Right lung (tissue), 10 donors: ENCODE measurements at places on chromosomes 6 and 20. TPM values are rescaled to one million over a fixed set of nuclear protein-coding genes. Genes with fewer than 3 reads are reported as not detected.

GRCh38 chr6:70164556-70164955 lies 138.3 kb downstream of the COL9A1 start:
- DNase-seq = no peak

Gene SMLR1
- 0.33 TPM for polyA plus RNA-seq

GRCh38 chr6:115360602-115361325 lies 699.9 kb downstream of the FRK start:
- no peak for DNase-seq

GRCh38 chr6:39213195-39213920 lies 15.9 kb downstream of the KCNK5 start:
- DNase-seq = no peak

DNA sequence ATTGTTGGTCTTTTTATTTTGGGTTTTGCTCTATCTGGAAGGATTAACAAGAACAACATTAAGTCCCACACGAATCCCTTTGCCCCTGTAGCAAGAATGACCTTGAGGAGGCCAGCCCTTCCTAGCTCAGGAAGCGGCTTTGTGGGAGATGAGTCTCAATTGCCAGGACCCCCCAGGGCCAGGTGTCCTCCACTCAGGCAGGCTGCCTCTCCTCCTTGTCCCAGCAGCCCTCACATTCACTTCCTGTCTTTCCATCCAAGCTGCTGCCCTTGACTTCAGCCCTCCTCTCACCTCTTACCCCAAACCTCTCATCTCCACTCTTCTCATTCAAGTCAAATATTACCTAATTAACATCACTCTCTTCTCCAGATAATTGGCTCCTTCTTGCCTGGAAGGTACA lies 22.6 kb upstream of the SYNDIG1 start:
- DNase-seq = no peak

GRCh38 chr20:32976746-32977145 lies 27.5 kb downstream of the SUN5 start:
- DNase-seq = no peak
